Activated T-helper 1 cell treated with anti-CD3 and anti-CD28 coated beads, Interleukin-12 subunit alpha, Interleukin-12 subunit beta, Interleukin-2, Interleukin-4 antibody, amounts not matched to agents 30 ng/mL and 10 ng/mL and 1 ng/mL, durations not matched to agents 14 hours and 24 hours and 36 hours (primary cell): ENCODE measurements at places on chromosomes 3 and 15. TPM values are rescaled to one million over a fixed set of nuclear protein-coding genes. Genes with fewer than 3 reads are reported as not detected.
A peak's percentile ranks its signal among the peaks of the same experiment; 100 is the strongest.

DNA sequence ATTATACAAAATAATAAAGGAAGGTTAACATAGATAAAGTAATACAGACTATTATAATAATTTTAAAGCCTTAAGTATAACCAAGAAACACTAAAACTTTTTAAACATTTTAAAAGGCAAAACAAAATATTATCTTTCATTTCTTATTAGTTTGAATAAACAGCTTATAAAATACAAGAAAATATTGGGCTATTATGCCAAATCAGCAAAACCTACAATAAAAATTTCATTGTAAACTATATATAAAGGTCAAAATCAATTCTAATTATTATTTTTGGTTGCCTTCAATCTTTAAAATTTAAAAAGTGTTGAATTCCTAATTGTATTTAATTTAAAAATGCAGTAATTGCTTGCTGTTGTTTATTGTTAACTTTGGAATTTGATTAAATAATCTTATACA, 430.0 kb downstream of the ROBO1 start:
- H3K4me3 ChIP-seq: no peak overlapping the region
- H3K4me1 ChIP-seq: no peaks in the 10 kb centered on the region
- H3K27me3 ChIP-seq: no peaks in the 10 kb centered on the region
- no peak for DNase-seq
- no peak overlapping the region for H3K27ac ChIP-seq

- H3K27me3 ChIP-seq: peaks cover 2% of the 10 kb centered on the region
- no peaks in the 10 kb centered on the region for H3K36me3 ChIP-seq
- H3K4me1 ChIP-seq: no peaks in the 10 kb centered on the region
- H3K4me3 ChIP-seq: no peak overlapping the region
Measured at GRCh38 chr3:35670408-35670965, 31.2 kb downstream of the ARPP21 start.

DNA sequence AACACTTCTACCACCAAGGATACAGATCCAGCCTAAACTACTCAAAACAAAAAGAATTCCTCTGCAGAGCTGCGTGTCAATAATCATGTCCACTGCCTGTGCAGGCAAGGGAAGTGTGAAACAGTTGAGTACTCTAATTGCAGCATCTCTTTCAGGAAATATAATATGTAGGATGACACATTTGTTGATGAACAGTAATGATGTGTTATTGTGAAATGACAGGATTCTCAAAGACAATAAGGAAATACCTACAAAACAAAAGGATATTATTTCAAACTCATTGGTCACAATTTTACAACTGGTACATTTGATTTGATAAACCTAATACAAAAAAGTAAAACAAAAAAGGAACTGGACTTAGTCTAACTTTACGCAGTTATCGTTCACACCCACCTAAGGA, 4.4 kb downstream of the SPG11 start:
- H3K27me3 ChIP-seq: no peaks in the 10 kb centered on the region
- peaks cover 27% of the 10 kb centered on the region for H3K36me3 ChIP-seq
- no peak overlapping the region for H3K4me3 ChIP-seq
- DNase-seq: no peak
- peaks cover 31% of the 10 kb centered on the region for H3K4me1 ChIP-seq

GRCh38 chr3:146470425-146470990, 1.1 kb upstream of the PLSCR2 start:
- H3K27me3 ChIP-seq: peaks cover 4% of the 10 kb centered on the region
- no peak for DNase-seq
- H3K27ac ChIP-seq: no peak overlapping the region

DNA sequence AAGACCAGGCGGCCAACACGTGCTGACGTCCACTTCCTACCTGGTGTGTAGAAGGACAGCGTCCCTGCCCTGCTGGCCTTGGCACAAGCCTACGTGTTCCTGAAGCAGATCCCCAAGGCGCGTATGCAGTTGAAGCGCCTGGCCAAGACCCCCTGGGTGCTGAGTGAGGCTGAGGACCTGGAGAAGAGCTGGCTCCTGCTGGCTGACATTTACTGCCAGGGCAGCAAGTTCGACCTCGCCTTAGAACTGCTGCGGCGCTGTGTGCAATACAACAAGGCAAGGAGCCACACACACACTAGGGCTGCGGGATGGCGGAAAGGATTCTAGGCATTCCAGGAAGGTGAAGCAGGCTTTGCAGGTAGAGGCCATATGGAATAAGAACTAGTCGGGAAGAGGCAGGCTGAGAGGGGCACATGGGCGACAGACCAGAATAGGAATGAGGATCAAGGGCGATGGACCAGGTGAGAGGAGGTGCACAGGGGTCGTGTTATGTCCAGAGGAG, 15.9 kb downstream of the CSRNP1 start:
- DNase-seq: no peak
- H3K27ac ChIP-seq: peak overlapping the region; percentile 19
- peaks cover 31% of the 10 kb centered on the region for H3K36me3 ChIP-seq
- H3K4me1 ChIP-seq: peaks cover 29% of the 10 kb centered on the region
- H3K4me3 ChIP-seq: no peak overlapping the region

GRCh38 chr3:46895204-46895660, 17.7 kb downstream of the PTH1R start:
- peaks cover 55% of the 10 kb centered on the region for H3K27me3 ChIP-seq
- H3K4me1 ChIP-seq: peaks cover 4% of the 10 kb centered on the region
- no peaks in the 10 kb centered on the region for H3K36me3 ChIP-seq
- no peak overlapping the region for H3K4me3 ChIP-seq
- no peak overlapping the region for H3K27ac ChIP-seq
- peak; percentile 61 for DNase-seq

GRCh38 chr3:65112751-65113300, 425.0 kb upstream of the ADAMTS9 start:
- no peaks in the 10 kb centered on the region for H3K4me1 ChIP-seq
- H3K4me3 ChIP-seq: no peak overlapping the region
- no peak overlapping the region for H3K27ac ChIP-seq
- H3K36me3 ChIP-seq: no peaks in the 10 kb centered on the region
- no peak for DNase-seq

- no peaks in the 10 kb centered on the region for H3K27me3 ChIP-seq
- no peaks in the 10 kb centered on the region for H3K36me3 ChIP-seq
- H3K4me3 ChIP-seq: no peak overlapping the region
- DNase-seq: no peak
- H3K4me1 ChIP-seq: no peaks in the 10 kb centered on the region
- no peak overlapping the region for H3K27ac ChIP-seq
Measured at GRCh38 chr3:159482241-159482993, 506.2 kb upstream of the IL12A start.

DNA sequence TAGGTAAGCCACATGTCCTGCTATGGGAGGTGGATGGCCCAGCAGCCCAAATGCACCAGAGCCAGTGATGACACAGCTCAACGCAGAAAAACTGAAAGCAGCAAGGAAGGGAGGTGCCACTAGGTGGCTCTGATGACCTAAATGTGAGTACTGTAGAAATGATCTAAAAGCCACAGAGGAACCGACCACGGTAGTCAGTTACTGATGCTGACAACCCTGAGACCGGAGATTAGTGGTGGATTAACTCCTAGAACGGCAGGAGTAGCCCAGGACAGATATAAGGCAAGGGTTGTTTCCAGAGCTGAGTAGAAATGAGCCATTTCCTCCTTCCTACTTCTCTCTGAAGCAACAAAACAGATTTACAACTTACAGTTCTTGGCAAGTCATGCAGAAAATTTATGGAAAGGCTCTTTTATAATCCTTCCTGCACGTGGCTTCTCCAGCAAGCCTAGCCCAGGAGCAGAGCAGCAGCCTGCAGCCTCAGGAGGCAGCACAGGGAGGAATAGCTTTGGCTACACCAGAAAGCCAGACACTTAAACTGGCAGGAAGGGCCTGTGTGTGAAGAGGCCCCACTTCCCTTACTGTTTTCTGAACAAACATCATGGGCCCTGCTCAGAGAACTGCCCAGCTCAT, 13.1 kb downstream of the FBXL22 start:
- H3K27ac ChIP-seq: peak overlapping the region; percentile 89
- no peaks in the 10 kb centered on the region for H3K27me3 ChIP-seq
- peak overlapping the region; percentile 38 for H3K4me3 ChIP-seq
- peak; percentile 74 for DNase-seq
- peaks cover 31% of the 10 kb centered on the region for H3K4me1 ChIP-seq

DNA sequence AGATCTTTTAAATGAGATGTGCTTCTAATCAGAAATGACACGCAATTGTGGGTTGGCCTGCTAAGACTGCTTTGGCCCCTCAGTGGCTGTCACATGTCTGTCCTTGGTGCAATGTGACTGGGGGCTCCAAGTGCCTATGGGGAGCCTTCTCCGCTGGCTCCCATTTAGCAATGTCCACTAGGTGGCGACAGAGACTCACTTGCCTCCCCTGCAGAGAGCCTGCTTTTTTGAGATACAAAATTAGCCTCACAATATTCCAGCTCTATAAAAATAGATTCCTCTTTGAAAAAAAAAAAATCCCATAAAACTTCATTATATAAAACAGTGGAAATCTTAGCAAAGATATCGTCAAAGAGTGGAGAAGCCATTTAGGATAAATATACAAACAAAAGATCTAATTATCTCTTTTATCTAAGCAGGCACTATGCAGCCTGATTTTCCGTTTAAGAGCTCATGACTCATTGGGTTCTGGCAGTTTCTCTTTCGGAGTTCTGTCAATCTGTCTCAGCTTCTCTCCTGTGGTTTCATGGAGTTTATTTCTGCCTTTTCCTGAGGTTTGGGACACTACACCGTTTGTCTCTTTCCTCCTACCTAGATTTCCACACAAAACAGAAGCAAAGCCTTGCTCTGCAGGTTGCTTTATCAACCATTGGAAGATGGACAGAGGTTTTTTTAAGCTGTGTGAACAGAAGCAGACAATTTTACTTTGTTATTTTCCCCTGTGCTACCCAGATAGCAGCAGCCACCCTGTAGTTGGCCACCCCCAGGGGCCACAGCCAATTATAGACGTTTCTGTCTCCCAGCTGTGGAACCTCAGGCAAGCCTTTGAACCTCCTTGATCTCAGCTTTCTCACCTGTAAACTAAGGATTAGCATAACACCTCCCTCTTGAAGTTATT, 68.4 kb upstream of the TNFAIP8L3 start:
- H3K27me3 ChIP-seq: peaks cover 11% of the 10 kb centered on the region
- H3K27ac ChIP-seq: no peak overlapping the region
- peak; percentile 42 for DNase-seq
- H3K4me3 ChIP-seq: no peak overlapping the region
- H3K4me1 ChIP-seq: peaks cover 10% of the 10 kb centered on the region

Gene KIAA1143
- total RNA-seq: 39.2 and 40.4 TPM in 2 replicates

Gene CTXN2
- total RNA-seq: not detected in 2 replicates

Gene SNUPN
- 30.8 and 34.1 TPM in 2 replicates for total RNA-seq

Gene TF
- 0.02 TPM in 1 of 2 replicates, not detected in the other for total RNA-seq

Gene ADAMTS9
- total RNA-seq: not detected in 2 replicates

Gene RASL12
- total RNA-seq: not detected in 2 replicates

Gene SNTN
- total RNA-seq: not detected in 2 replicates

Gene CSPG4
- total RNA-seq: not detected in 2 replicates

Gene CRYBG3
- 6.5 and 6.8 TPM in 2 replicates for total RNA-seq
